ENCODE measurements at places on chromosomes 7 and 10. TPM values are rescaled to one million over a fixed set of nuclear protein-coding genes. Genes with fewer than 3 reads are reported as not detected.

- DNase-seq: peak; percentile 80
Observed at GRCh38 chr10:103696411-103697145, 158.8 kb downstream of the SH3PXD2A start.

- no peak for DNase-seq
Observed at GRCh38 chr10:86440874-86441843, 74.6 kb upstream of the GRID1 start.

GRCh38 chr10:58393317-58393716, 8.1 kb downstream of the TFAM start:
- DNase-seq: no peak

GRCh38 chr7:142607351-142607750, 141.9 kb upstream of the PRSS1 start:
- DNase-seq: no peak

DNA sequence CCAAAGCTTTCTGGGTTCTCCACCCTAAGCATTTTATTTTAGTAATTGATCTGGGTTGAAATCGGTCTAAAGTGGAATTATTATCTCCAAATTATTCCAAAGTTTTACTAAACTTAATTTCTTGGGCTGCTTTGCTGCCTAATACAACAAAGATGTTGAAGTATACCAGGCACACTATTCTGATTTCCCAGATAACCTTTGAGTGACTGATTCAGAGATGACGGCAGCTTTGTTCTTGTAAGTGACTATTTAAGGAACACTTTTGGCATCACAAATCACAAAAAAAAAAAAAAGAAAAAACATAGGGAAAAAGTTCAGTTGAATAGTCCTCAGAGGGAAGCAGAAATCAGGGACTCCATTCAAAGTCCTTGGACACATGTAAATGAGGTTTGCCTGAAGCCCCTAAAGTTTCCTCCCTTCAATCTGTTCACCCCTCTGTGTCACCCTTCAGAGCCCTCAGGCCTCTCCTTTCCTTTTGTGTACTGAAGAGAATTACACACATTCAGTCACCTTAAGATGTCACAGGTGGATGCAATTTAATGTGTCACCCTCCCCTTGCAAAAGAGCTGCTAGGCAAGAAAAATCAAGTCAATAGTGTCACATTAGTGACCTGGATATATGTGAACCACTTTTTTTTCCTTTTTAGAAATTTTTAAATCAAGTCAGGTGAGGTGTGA, 81.5 kb downstream of the RTKN2 start:
- no peak for DNase-seq

DNA sequence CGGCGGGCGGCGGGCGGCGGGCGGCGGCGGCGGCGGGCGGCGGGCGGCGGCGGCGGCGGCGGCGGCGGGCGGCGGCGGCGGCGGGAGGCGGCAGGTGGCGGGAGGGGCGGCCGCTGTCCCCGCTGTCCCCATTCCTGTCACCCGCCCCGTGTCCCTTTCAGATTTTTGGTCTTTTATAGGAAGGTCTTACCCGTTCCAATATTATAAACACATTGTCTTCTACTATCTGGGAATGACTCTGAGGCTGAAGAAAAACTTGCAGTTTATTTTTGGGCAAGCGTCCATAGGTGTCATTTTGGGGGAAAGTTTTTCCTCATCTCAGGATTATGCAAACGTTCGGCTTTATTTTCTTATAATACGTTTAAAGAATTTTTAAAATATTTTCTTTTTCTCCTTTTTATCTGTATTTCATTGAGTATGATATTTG, 578 bp downstream of the ZNF713 start:
- DNase-seq: no peak

- no peak for DNase-seq
Observed at GRCh38 chr7:134701272-134701671, 54.6 kb downstream of the BPGM start.

GRCh38 chr7:156929789-156930539, 19.5 kb upstream of the NOM1 start:
- peak; percentile 8 for DNase-seq

DNA sequence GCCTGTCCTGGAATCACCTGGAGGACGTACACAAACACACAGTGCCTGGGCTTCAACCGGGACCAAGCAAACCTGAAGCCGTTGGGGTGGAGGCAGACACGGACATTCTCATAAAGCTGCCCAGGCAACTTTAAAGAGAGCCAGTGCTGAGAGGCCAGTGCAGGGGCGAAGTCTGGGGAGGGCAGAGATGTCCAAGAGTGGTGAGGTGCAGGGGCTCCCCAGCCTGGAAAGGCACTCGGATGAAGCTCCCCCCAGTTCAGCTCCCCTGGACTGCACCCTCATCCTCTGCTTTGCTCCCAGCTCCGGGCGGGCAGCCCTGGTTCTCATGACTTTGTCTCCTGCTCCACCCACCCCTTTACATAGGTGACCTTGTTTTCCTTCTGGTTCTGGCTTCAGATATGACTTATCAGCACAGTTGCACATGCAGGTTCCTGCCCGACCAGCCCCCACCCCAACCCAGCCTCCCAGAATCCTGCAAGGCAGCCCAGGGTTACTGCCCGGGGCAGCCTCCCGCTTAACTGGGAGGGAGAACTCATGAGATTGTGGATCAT, 60.8 kb upstream of the EEPD1 start:
- DNase-seq: no peak

- no peak for DNase-seq
Observed at GRCh38 chr10:25811052-25811685, 122.9 kb upstream of the MYO3A start.

GRCh38 chr7:134741907-134742635, 37.4 kb upstream of the CALD1 start:
- DNase-seq: peak; percentile 30

DNA sequence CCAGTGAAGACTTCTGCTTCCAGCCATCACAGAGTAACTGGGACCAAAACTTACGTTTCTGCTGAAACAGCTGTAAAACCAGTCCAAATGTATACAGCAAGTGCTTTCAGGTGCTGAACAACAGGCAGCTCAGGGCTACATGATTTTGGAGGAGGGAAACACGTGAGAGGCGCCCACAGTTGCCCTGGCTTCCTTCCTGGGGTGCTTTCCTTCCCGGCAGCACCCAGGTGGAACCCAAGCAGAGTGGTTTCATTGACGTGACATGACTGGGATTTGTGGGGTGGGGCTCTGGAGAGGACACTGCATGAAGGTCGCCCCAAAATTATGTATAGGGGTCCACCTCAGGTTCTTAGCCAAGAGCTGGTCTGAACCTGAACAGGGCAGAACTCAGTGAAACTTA, 34.2 kb downstream of the IL2RA start:
- DNase-seq: no peak

DNA sequence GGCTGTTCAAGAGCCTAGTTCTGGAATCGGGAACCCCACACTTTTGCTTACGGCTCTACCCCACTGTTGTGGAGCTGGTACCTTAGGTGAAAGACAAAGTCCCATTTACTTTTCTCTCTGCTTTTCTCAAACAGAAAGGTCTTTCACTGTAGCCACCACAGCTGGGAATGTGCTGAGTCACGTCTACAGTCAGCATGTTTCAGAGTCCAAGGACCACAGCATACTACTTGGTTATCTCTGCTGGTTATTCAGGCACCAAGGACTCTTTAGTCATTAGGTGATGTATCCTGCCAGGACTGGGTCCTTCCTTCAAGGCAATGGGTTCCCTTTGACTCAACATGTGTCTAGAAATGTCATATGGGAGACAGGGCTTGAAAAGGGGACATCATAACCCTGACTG, 266.8 kb upstream of the STEAP1 start:
- no peak for DNase-seq

DNA sequence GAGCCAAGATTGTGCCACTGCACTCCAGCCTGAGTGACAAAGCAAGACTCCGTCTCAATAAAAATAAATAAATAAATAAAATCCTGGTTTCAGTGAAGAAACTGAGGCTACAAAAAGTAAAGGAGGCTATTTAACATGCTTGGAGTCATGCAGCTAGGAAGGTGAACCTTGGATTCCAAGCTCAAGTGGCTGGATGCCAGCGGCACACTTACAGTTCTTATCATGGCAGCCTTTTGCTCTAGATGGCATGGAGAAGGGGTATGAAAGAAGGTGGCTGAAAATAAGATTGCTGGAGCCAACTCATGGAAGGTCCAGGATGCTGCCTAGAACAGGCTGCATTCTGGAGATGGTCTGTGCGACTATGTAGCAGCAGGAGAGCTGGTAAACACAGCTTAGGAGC, 170.0 kb downstream of the SLC25A13 start:
- no peak for DNase-seq

- no peak for DNase-seq
Observed at GRCh38 chr10:48522011-48522765, 82.7 kb downstream of the ARHGAP22 start.

- no peak for DNase-seq
Observed at GRCh38 chr7:33970536-33970935, 65.2 kb downstream of the BMPER start.

DNA sequence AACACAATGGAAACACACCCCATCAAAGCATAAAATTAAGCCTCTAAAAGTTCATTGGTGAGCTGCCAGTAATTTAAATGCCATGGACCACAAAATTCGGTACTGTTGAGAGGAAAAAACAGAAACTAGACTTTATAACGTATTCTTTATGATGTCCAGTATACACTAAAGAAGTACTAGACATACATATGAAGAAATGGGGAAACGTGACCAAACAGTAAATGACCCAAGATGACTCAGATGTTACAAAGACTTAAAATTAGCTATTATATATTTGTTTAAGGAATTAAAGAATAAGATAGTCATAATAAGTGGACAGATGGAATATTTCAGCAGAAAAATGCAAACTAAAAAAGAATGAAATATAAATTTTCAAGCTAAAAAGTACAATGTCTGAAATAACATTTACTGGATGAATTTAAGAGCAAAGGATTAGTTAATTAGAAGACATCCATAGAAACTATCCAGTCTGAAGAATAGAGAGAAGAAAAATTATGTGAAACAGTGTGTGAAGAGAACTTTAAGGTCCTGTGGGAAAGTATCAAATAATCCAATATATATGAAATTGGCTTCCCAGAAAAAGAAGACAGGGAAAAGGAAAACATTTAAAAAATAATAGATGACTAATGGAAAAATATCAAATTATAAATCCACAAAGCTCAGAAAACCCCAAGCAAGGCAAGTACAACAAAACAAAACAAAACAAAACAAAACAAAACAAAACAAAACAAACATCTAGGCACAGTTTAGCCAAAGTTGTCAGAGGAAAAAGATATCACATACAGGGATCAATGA, 69.4 kb downstream of the SAMD9 start:
- no peak for DNase-seq

GRCh38 chr10:128030498-128031072, 95.6 kb downstream of the MKI67 start:
- DNase-seq: no peak

TFPI2 gene
- 1.2 TPM for total RNA-seq

ACHE gene
- total RNA-seq: 0.70 TPM

ADCY1 gene
- total RNA-seq: 7.2 TPM

GPR15LG gene
- total RNA-seq: not detected

OR6B1 gene
- total RNA-seq: not detected

NUTM2E gene
- total RNA-seq: 0.08 TPM

HTRA1 gene
- total RNA-seq: 153 TPM

FXYD4 gene
- total RNA-seq: not detected

RTKN2 gene
- total RNA-seq: 0.14 TPM

STAG3 gene
- 1.2 TPM for total RNA-seq

NPSR1 gene
- not detected for total RNA-seq

XRCC2 gene
- 0.36 TPM for total RNA-seq

ZDHHC6 gene
- 16.5 TPM for total RNA-seq

MLXIPL gene
- 10.1 TPM for total RNA-seq

All from heart left ventricle (tissue), 16 donors.